ENCODE measurements at places on chromosomes 11 and 22. TPM values are rescaled to one million over a fixed set of nuclear protein-coding genes. Genes with fewer than 3 reads are reported as not detected.

OR51B4 gene
- 43.7 TPM for total RNA-seq

MYRF gene
- 52.3 TPM for total RNA-seq

GTF2H1 gene
- 37.3 TPM for total RNA-seq

ACR gene
- total RNA-seq, result 1.5 TPM

H19 gene
- total RNA-seq, result 10.5 TPM

OR52E5 gene
- total RNA-seq, result not detected

FAM181B gene
- not detected for total RNA-seq

SERHL2 gene
- total RNA-seq, result not detected

Data from HCT116 (cell line).